NCI-H774 (cell line): ENCODE measurements at places on chromosomes 13 and 19.

GRCh38 chr19:45630463-45630862 lies 8.7 kb downstream of the EML2 start:
- DNase-seq = no peak

- DNase-seq = no peak
These were observed 7.6 kb upstream of the OR1I1 start for GRCh38 chr19:15074371-15074770.

GRCh38 chr13:37539976-37540605 lies 58.5 kb downstream of the POSTN start:
- DNase-seq = no peak

GRCh38 chr19:48170817-48171347 lies 402 bp downstream of the ZSWIM9 start:
- no peak for DNase-seq

DNA sequence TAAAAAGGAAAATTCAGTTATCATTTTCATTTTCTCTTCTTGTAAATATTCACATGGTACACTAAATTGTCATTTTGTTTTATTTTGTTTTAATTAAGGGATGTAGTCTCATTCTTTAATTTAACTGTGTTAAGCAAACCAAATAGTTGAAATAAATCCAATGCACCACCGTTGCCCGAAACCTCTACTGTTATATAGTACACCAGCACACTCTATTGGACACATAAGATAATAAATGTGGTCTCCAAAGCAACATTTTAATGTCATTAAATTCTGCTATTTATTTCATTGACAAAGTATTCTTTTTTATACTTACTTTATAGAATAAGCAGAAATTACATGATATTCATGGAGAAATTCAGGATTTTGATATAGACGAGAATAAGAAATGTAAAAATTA lies 156.4 kb upstream of the FREM2 start:
- DNase-seq = no peak

DNA sequence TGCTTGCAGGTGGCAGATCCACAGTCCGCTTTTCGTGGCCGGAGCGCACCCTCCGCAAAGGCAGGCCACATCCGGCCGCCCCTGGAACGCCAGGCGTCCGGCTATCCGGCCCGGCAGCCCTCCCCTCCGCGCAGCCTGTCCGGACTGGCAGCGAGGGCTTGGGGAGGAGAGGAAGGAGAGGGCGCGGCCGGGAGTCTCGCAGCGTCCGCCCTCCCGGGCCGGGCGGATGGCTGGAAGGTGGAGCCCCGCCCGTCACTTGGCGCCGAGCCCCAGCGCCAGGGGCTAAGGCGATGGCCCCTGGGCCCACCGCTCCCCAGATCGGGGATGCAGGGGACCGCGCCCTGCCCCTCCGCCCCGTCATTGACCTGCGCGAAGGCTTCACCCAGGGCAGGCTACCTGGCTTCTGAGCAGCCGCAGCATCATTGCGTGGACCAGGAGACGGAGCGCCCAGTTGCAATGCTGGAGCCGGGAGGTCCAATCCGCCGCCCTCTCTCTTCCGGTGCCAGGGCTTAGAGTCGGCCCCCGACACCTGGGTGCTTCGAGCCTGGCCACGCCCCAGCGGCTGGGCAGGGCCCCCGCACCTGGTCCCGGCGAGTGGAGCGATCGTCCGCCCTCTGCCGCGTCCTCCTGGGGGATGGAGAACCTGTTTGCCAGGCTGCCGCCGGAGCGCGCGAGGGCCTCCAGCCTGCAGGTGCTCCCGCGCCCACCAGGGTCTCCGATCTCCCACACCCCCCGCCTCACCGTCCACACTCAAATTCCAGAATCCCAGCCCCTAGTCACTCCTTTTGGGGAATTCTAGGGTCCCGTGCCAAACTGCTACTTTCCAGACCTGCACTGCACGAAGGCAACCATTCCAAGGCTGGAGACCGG lies at the start of gene FUT1:
Gene FUT1 (minus strand): TSS at position 146 of the 870 bp plus-strand sequence. CDS start 1,360 bp downstream, outside the sequence.
- DNase-seq = peak; percentile 91

GRCh38 chr19:34712395-34713261 lies 21.4 kb upstream of the ZNF181 start:
- peak; percentile 48 for DNase-seq

GRCh38 chr19:3949997-3950859 lies 17.4 kb downstream of the NMRK2 start:
- DNase-seq = no peak

GRCh38 chr13:32407854-32408253 lies 20.1 kb downstream of the N4BP2L1 start:
- no peak for DNase-seq

- no peak for DNase-seq
These were observed 230.0 kb downstream of the SHISA2 start for GRCh38 chr13:25821776-25822175.

- no peak for DNase-seq
These were observed 256 bp downstream of the MICOS13 start for GRCh38 chr19:5680084-5680436.

DNA sequence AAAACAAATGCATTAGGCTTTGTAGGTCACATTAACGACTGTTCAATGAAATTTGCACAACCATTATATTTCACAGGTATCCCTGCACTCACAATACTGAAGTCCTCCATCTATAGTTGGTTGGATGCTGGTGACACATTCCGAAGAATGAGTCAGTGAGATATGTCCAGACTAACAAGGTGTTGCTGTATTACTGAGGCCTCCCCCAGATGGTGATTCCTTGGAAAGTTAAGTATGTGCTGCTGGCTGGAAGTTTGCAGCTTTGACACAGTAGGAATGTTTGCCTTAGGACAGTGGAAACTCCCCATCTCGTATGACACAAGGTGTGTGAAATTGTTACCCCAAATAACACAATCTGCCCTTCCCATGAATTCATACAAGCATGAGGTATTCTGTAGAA lies 46.6 kb downstream of the FGF14 start:
- DNase-seq = no peak

- no peak for DNase-seq
These were observed 33.8 kb upstream of the SGCG start for GRCh38 chr13:23146811-23147625.

DNA sequence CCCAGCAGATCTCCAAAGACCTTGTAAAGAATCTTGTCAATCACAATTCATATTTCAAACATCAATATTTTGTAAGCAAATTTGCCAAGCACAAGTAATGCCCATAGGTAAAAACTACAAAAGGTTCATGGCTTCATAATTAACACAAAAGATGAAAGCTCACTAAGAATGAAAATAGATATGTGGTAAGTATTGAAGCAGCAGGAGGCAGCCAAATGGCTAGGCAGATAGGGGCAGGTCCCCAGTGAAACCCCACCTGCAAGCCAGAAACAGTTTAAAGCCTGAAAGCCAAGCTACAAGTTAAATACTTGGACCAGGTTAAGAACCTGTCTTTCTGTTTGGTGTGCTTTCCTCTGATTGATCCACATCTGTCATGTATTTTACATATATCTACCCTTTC lies 942.6 kb upstream of the SPRY2 start:
- no peak for DNase-seq

DNA sequence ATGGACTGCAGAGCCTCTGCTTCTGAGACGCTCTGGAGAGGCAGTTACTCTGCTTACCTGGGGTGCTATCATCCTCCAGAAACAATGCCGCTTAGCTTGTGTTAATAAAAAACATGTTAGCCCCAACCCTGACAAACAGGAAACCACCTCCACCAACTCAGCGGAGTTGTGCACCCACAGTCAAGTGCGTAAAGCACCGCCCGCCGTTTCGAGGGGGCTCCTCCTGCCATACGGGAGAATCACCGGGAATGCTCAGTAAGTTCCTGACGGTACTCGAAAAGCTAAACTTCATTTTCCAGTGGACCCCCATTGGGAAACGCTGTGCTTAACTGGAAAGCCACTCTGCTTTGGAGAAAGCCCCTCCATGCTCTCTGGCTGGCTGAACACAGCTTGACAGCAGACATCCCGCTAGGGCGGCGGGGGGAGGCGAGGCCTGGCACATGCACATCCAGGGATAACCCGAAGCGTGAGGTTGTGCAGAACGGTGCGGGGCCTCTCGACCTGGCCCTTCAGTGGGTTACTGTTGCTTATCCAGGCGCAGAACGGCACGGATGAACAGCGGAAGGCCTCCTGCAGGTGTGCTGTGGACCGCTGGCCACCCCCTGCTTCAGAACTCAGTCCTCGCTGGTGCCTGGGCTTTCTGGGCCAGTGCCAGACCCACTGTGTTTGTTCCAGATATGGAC lies 17.1 kb downstream of the GAS6 start:
- no peak for DNase-seq

DNA sequence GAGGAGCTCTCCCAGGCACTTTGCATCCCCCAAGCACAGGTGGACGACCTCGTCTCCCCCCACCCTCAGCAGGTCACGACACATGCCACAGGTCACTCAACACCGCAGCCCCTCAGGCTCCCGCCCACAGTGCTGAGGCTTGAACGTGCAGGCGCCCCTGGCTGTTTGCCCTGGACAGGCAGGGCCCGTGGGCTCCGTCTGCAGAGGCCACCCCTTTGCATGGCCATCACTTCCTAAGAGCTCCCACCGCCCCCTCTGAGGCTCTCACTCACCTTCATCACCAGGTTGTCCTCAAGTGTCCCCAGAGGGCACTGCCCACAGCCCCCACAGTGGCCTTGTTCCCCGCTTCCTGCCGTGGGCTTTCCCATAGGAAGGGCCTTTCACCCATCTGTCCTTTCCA lies 132.1 kb upstream of the MCF2L start:
- no peak for DNase-seq

DNA sequence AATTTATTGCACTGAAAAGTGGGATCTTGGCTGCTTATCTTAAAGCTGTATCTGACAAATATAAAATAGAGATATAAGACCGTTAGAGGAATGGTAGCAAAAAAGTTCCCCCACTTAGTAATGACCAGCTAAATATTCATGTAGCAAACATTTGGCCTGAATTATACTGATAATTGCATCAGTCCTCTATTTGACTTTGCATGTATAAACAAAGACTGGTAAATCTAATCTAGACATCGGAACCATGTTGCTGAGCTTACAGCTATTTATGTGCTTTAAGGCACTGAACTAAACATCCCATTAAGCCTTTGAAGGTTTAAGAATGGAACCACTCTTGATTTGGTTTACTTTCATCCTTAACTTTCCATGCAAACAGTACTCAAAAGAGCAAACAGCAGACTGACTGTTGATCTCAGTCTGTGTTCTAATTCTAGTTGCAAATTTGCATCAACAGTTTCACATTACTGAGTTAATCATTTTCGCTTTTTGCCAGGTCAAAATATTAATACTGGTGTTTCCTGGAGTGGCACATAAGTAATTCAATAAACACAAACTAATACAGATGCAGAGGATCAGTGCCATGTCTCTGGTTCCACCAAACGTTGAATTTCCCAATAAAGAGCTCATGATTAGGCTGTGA lies 203.5 kb upstream of the HTR2A start:
- no peak for DNase-seq

- DNase-seq = no peak
These were observed 99.0 kb downstream of the ARHGEF7 start for GRCh38 chr13:111213964-111214726.

- no peak for DNase-seq
These were observed 236.1 kb downstream of the RGCC start for GRCh38 chr13:41693434-41693833.

DNA sequence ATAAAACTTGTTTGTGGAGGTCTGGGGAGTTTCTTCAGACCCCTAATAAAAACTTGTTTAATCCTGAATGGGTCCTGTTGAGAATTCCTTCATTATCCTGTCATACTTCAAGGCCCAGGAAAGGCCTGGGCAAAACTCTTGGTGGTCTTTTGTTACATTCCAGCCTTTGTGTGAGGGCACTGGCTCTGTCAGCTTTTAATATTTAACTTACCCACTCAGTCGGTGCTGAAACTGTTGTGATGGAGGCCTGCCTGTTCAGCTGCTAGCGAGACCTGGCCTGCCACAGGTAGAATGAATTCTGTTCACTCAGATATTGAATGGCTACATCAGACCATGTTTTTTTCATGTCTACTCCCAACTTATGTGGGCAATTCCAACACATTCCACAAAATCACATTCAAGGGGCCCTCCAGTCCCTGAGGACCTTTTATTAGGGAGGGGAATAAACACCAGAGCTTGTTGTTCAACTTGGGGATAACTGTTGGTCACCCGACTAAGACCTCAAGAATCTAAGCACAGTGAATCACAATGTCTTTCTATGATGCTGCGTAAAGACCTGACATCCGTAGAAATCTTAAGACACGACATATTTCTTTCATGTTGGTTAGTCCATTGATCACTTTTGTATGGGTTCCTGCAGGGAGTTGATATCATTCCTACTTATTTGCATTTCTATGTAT lies 12.5 kb downstream of the NLRP8 start:
- DNase-seq = no peak

DNA sequence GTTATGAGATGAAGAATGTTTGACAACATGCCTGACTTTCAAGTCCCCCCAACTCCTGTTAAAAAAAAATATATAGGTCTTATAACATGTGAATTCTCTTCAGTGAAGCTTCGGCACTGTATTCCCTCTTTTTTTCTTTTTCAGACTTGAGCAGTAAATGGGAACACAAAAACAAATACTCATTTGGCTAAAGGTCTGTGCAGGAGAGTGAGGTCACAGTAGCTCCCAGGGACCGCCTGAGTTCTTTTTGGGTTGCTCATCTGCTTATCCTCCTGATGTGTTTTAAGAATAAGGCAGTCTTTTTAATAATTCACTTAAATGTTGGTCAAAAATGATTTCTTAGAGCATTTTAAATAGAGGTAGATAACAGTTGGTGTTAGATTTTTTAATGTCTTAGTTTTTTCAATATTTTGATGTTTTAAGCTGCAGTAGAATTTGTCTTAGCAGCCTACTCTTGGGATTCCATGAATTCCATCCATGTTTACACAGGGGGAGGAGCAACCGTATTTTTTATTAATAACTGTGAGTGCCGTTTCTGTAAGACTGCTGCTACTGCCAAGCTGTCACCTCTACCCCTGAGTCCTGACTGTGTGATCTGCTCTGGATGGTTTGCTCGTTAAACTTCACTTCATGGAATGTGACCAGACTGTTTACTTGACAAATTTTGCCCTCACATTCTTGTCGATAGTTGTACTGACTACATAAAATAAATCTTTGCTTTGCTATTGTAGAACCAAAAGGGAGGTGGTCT lies 14.9 kb downstream of the HNRNPM start:
- DNase-seq = no peak

DNA sequence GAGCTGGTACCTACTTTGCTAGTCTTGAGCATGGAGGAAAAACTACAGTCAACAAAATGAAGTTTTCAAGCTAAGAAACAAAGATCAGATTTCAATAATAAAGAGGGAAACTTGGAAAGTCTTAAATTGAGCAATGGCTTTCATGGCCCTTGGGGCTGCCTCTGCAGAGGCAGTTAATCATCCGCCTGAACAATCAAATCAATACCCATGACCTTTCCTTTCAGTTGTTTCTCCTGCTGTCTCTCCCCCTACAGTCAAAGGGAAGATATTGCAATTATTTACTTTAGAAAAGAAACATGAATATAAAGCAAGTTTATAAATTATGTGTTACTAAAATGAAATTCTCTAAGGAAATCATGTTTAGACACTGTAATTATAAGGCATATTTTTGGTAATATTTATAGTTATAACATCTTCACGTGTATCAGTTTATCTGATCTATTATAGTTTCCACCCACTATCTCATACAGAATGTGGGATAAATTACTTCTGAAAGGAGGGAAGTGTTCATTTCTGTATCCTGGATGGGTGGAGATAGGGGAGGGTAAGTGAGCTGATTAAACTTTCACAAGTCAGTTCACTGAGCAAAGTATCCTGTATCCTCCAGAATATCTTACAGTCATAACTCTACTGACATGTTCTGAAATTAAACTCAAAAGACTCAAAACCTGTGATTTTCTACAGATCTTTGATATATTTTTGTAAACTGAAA lies 72.4 kb upstream of the TSC22D1 start:
- no peak for DNase-seq
